ENCODE measurements at places on chromosomes 13 and 19. TPM values are rescaled to one million over a fixed set of nuclear protein-coding genes. Genes with fewer than 3 reads are reported as not detected.

Gene ZNF284
- total RNA-seq: 2.5 TPM

DNA sequence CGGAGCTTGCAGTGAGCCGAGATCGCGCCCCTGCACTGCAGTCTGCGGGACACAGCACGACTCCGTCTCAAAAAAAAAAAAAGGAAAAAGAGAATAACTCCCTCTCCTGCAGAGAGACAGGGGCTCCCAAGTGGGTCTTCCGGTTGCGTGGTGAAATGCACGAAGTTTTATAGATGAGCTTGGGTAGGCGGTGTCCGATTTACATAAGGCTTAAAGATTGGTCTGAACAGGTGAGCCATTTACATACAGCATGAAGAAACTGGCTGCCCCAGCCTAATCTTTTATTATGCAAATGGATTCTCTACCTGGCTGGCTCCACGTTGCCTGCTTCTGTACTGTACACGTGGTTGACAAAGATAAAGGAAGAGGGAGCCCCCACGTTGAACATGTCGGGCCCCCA is 19.5 kb downstream of the ADGRE2 start:
- ATAC-seq: no peak

- ATAC-seq: no peak
Measured at GRCh38 chr19:29783627-29784190, 28.1 kb upstream of the CCNE1 start.

Gene TMEM59L
- total RNA-seq: 1.4 TPM

GRCh38 chr19:11563532-11563931 is 4.5 kb upstream of the ELOF1 start:
- no peak for ATAC-seq

DNA sequence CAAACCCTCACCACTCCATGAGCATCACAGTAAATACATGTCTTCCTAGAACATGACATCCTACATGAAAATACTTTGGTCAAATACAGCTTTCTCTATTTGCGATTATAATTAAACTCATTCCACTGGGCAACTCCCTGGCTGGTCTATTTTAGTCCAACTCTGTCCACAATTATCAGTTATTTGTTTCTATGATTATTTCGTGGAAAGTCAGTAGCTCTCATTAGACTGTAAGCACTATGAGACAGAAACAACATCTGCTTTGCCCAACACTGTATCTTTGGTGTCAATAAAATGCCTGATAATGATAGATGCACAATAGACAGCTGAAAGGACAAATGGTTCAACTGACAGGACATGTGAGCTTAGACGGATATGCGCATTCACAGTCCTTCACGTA is 292.0 kb downstream of the KLF12 start:
- ATAC-seq: no peak

Measured in gastroesophageal sphincter (tissue), 4 donors.